ENCODE measurements at places on chromosomes 12 and 14.

GRCh38 chr12:32501835-32502333, 102.5 kb downstream of the FGD4 start:
- peak; percentile 85 for DNase-seq

DNA sequence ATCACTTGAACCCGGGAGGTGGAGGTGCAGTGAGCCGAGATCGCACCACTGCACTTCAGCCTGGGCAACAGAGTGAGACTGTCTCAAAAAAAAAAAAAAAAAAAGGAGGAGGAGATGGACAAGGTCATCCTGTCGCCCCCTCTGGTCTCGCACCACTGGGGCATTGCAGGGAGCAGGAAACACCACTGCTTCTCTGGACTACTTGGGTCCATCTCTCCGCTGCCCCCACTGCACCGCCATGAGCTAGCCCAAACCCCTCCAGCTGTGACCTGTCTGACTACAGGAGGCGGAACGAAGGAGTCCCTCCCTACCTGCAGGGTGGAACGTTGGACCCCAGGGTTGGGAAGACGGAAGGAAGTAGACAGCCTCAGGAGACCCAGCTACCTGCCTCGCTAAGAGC, 18.2 kb upstream of the FAM222A start:
- DNase-seq: no peak

DNA sequence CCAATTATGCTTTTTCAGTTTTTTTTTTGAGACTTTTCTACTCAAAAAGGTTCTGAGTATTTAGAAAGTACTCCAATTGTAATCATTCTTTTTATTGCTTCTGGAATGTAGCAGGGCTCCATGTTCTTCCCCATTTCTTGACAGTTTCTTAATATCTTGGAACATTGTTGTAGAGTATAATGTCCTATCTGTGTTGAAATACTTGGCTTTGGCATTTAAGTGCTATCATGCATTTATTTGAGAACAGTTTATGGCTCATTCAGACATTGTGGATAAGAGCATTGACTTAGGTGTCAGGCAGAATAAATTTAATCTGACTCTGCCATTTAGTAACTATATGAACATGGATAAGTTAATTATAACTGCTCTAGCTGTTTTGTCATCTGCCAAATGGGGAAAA, 28.3 kb downstream of the ADIPOR2 start:
- no peak for DNase-seq

- DNase-seq: no peak
These were observed 105.9 kb downstream of the SINHCAF start for GRCh38 chr12:31220061-31220460.

DNA sequence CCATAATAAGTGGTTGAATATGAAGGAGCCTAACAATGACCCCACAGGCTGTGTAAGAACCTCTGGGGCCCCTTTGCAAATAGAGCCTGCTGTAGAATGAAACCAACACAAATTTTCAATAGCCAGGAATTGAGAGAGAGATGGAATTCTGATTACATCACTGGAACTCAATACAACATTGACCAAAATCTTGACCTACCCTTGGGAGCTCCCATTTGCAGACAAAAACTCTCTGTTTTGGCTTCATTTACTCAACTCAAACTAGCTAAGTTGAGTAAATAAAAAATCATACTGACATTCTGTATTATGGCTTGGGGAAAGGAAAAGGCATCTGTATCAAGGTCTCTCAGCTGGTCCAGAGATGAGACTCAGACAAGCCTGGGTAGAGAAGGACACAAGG, 91.0 kb downstream of the TBX3 start:
- no peak for DNase-seq

GRCh38 chr12:22743700-22744099, 118.7 kb downstream of the ETNK1 start:
- no peak for DNase-seq

- no peak for DNase-seq
These were observed 27.1 kb upstream of the DICER1 start for GRCh38 chr14:95184413-95184790.

DNA sequence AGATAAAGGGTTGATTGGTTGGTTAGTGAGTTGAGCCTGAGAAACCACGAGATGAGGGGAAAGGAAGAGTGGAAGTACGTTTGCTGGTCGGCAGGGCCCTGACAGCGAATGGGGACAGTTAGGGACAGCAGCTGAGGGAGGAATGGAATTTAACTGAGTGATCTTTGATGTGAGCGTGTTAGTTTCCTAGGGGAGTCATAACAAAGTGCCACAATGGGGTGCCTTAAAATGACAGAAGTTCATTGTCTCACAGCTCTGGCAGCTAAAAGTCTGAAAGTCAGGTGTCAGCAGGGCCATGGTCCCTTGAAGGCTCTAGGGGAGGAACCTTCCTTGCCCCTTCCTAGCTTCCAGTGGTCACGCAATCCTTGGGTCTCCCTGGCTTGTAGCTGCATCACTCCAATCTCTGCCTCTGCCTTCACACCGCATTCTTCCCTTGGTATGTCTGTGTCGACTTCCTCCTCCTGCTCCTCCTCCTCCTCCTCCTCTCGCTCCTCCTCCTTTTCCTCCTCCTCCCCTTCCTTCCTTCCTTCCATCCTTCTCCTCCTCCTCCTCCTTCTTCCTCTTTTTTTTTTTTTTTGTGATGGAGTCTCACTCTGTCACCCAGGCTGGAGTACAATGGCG, 26.0 kb upstream of the RIN3 start:
- no peak for DNase-seq

DNA sequence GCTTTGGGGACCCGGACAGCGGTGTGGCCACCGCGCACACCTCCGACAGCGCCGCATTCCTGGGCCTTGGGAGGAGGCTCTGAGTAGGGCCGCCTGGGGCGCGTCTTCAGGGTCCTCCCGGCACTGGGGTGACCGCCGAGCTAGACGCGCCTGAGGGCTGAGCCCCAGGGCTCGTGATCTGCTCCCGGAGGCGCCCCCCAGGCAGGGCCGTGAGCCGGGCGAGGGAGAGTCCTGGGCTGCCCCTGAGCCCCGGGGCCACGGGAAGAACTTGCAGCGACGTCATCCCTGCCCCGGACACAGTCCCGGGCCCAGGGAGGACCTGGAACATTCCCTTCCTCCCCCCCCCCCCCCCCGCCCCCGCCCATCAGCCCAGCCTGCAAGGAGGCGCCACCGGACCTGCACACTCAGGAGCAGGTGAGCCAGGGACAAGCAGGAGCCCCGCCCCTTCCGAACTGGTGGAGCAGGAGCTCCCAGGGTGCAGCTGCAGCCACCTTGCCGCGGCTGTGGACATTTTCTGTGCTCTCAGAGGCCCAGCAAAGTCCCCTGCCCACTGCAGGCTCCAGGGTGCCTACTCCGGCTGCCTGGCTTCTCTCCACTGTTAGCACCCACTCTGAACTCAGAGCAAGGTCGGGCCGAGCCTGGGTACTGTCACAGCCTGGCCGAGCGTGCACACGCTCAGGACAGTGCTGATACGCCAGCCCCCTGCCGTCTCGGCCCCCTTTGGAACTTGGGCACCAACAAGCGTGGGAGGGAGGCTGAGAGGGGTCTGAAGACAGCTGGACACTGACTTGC, 50.7 kb downstream of the A2M start:
- no peak for DNase-seq

DNA sequence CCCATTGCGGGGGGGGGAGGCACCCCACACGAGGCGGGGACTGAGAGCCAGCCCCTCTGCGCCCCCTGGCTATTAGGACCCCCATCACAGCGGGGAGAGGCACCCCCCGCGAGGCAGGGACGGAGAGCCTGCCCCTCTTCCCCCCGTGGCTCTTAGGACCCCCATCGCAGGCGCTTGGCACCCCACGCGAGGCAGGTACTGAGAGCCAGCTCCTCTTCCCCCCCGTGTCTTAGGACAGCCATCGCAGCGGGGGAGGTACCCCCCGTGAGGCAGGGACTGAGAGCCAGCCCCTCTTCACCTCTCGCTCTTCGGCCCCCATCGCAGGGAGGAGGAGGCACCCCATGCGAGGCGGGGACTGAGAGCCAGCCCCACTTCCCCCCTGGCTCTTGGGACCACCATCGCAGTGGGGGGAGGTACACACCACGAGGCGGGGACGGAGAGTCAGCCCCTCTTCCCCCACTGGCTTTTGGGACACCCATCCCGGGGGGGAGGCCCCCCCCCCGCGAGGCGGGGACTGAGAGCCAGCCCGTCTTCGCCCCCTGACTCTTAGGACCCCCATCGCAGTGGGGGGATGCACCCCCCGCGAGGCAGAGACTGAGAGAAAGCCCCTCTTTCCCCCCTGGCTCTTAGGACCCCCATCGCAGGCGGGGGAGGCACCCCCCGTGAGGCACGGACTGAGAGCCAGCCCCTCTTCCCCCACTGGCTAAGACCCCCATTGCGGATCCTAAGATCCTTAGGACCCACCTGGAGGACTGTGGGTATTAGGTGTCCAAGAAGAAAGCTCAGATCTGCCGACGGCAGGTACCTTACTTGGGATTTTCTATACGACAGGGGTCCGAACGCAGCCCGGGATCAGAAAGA, 198.6 kb upstream of the PZP start:
- no peak for DNase-seq

DNA sequence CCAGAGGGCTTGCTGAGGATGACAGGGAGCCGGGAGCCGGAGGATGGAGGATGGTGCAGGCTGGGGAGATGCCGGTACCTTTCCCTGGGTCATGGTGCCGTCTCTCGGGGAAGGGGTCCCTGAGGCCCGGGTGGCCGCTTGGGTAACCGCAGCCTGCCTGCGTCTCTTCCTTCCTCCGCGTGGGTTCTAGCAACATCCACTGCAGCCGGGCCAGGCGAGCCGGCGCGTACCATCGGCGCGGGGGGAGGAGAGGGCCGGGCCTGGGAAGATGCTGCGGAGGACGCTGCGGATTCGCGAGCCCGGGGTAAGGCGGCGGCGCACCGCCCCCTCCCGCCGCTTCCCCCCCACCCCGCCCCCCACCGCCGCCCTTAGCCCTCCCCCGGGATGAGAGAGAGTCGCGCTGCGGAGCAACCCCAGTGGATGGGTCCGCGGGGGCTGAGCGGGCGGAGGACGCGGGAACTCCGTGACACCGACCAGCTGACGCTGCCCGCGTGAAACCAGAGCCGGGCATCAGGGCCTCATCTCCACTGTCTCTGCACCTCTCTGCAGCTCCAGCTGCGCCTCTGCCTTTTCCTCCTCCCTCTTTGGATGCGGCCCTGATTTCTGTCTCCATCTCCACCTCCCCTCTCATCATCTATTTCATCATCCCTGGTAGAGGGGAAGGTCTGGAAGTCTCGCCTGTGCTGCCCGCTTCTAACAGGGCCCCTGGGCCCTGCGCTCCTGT, at the start of gene FAIM2:
FAIM2 (minus strand) TSS at position 201 of the 724 bp plus-strand sequence; CDS start at position 93, 108 bp downstream.
- no peak for DNase-seq

DNA sequence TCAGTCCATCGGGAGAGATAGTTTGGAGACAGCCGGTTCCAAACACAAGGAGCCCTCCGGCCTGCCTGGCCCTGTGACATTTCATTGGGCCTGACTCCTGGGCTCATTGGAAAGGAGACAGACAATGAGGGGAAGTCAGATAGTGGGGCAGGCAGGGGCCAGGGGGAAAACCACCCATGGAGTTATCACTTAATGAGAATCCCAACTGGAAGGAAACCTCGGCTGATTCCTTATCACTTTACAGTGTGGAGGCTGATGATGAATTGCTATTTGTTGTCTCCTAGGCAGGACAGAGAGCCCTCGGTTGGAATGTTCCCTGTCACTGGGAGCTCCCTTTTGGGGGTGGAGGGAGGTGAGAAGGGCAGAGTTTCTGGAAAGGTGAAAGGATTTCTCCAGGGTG, 44.4 kb downstream of the TBX5 start:
- DNase-seq: no peak

GRCh38 chr14:21802441-21802840, 128.8 kb upstream of the OR4E1 start:
- DNase-seq: no peak

DNA sequence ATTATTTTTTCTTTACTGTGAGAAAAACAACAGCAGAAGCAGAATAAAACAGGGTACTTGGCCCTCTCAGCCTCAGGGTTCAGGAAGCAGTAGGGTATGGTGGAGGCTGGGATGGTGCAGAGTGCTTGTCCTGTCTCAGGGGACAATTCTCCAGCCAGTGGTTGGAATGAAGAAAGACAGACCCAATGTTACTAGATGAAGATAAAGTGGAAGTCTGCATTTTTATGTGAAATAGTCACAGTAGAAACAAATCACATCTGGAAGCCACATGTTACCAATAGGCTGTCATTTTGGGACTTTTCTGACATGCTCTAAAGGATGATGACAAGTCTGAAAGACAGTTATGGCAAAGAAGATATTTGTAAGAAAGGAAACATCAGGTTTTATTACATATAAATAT, 32.3 kb downstream of the PROX2 start:
- DNase-seq: no peak

DNA sequence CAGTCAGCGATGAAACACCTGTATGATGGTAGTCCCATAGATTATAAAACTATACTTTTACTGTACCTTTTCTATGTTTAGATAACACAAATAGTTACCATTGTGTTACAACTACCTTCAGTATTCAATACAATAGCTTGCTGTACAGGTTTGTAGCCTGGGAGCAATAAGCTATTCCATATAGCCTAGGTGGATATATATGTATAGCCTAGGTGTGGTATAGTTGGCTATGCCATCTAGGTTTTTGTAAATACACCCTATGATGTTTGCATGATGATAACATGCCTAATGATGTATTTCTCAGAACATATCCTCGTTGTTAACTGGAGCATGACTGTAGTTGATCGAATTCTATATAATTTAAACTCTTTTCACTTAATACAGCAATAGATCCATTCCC, 316.1 kb downstream of the FUT8 start:
- DNase-seq: no peak

DNA sequence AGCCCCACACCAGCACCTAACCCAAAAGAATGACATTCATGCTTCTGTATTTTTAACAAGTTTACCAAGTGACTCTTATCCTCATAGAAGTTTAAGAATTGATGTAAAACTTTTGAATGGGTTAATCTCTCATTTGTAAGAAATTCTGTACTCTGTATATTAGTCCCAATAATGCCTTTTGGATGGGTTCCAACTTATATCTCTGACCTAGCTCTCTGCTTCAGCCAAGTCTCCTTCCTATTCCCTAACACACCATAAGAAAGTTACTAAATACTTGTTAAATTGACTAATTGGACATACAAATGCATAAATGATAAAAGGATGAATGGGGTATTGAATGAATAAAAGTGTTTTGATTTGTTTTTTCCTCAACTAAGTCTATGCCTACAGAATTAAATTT, 557.3 kb downstream of the TMTC2 start:
- DNase-seq: no peak

- no peak for DNase-seq
These were observed 34.3 kb downstream of the SLC15A4 start for GRCh38 chr12:128789356-128789929.

DNA sequence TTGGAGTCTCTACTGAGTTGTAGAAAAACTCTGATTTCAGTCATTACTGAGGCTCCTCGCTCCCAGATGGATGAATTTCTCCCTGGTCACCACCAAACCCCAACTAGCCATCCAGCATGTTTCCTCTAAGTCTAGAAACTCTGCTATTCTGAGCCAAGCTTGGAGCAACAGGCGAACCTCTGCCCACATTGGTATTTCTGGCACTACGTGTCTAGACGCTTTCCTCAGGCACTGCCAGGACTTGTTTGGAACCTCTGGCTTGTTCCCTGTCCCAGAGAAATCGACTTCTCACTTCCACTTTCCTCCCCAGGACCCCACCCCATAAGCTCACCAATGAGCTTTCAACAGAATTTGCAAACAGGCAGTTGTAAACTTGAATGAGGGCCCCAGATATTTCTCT, 27.6 kb downstream of the WSCD2 start:
- no peak for DNase-seq

GRCh38 chr12:109439181-109439580, 37.9 kb downstream of the KCTD10 start:
- DNase-seq: no peak

GRCh38 chr12:118357257-118358007, 15.3 kb downstream of the TAOK3 start:
- no peak for DNase-seq

GRCh38 chr12:10497602-10498001, 8.1 kb upstream of the EIF2S3B start:
- DNase-seq: no peak

GRCh38 chr14:95500772-95501401, 15.6 kb downstream of the SYNE3 start:
- DNase-seq: no peak
